SK-N-SH (cell line): ENCODE measurements at places on chromosomes 6 and 20. TPM values are rescaled to one million over a fixed set of nuclear protein-coding genes. Genes with fewer than 3 reads are reported as not detected.
A peak's percentile ranks its signal among the peaks of the same experiment; 100 is the strongest.

DNA sequence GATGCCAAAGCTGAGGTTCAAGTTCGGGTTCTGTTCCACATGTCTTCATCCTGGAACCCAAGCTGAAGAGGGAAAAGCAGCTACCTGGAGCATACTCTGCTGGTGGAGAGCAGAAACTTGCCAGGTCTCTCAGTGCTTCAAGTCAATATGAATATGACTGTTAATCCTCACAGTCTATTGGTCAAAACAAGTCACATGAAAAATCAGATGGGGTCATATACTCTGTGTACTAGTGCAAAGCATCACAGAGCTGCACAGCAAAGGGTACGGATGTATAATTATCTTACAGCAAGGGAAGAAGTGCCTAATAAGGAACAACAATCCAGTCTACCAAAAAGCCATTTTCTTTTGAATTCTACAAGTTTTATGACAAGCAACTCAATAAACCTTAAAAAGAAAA, 11.6 kb downstream of the NCOA7 start:
- H3K27ac ChIP-seq, result no peak overlapping the region
- peaks cover 15% of the 10 kb centered on the region for H3K4me1 ChIP-seq
- H3K4me3 ChIP-seq, result no peak overlapping the region

PTCHD4 gene
- polyA plus RNA-seq, result 4.0 and 5.1 TPM in 2 replicates

DNA sequence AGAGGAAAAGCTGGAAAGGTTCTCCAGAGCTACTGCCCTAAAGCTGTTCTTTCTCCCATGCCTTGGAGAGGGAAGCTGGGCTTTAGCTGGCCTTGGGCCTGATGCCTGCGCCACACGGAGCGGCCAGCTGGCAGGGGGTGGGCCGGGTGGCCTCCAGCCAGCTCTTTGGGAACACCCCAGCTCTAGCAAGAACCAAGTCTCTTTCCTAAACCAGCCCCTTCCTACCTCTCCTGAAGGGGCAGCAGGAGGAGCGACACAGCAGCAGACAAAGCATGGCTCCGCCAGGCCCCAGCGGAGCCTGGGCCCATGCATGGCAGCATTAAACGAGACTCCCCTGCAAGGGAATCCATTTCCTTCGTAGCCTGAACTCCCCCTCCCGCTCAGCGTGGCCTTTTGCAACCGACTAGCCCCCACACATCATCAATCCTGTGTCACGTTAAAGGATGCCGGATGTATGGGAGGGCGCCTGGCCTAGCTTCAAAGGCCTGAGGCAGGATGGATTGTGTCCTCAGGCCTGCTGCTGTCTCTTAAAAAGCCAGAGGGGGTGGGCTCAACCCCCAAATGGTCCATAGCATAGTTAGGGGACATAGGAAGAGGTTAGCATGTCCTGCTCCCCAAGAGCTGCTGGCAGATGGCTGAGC, 14.0 kb downstream of the MRPS18A start:
- H3K27ac ChIP-seq, result no peak overlapping the region
- H3K36me3 ChIP-seq, result peaks cover 67% of the 10 kb centered on the region
- no peaks in the 10 kb centered on the region for H3K4me1 ChIP-seq
- no peaks in the 10 kb centered on the region for H3K27me3 ChIP-seq
- H3K4me3 ChIP-seq, result no peak overlapping the region

FOXC1 gene
- polyA plus RNA-seq, result 3.6 and 4.3 TPM in 2 replicates

MAP1LC3A gene
- 17.2 and 24.9 TPM in 2 replicates for polyA plus RNA-seq

TRDN gene
- not detected in 2 replicates for polyA plus RNA-seq

EGFL8 gene
- polyA plus RNA-seq, result 7.7 and 10.7 TPM in 2 replicates

DNA sequence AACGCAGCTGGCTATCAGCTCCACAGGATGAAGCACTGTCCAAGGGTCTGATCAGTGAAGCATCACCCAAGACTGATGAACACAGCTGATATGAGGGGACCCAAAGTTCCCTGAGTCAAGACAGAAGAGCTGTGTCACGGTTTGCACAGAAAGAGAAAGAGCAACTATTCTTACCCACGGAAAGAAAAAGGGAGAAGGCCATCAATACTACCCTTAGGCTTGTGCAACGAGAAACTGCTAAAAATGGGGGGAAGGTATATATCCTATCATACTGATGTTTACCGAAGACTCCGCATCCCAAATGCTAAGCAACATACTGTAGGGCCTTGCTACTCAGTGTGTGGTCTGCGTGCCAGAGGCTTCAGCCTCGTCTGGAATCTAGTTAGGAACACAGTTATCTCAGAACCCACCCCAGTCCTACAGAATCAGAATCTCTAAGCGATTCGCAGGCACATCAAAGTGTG, 665 bp downstream of the FASTKD5 start:
- DNase-seq, result peak; percentile 23
- H3K36me3 ChIP-seq, result peaks cover 11% of the 10 kb centered on the region
- H3K4me1 ChIP-seq, result peaks cover 14% of the 10 kb centered on the region; the same call in 1 of the 2 replicates

- H3K27ac ChIP-seq, result peak overlapping the region; percentile 60; the same call in 1 of the 2 replicates
- DNase-seq, result peak; percentile 55
- H3K4me1 ChIP-seq, result no peaks in the 10 kb centered on the region; the same call in 1 of the 2 replicates
- H3K36me3 ChIP-seq, result no peaks in the 10 kb centered on the region
Measured at GRCh38 chr20:10447028-10447427, 11.9 kb downstream of the SLX4IP start.

OR14J1 gene
- not detected in 2 replicates for polyA plus RNA-seq

TLDC2 gene
- polyA plus RNA-seq, result 0.02 and 0.08 TPM in 2 replicates
